Fibroblast of skin of back (primary cell): ENCODE measurements at places on chromosomes 12 and 14.

GRCh38 chr14:29681316-29681715 is 246.3 kb downstream of the PRKD1 start:
- peak; percentile 75 for DNase-seq

GRCh38 chr14:101903111-101903561 is 61.2 kb upstream of the DYNC1H1 start:
- no peak for DNase-seq

GRCh38 chr12:17918013-17918412 is 172.0 kb downstream of the RERGL start:
- peak; percentile 12 for DNase-seq

DNA sequence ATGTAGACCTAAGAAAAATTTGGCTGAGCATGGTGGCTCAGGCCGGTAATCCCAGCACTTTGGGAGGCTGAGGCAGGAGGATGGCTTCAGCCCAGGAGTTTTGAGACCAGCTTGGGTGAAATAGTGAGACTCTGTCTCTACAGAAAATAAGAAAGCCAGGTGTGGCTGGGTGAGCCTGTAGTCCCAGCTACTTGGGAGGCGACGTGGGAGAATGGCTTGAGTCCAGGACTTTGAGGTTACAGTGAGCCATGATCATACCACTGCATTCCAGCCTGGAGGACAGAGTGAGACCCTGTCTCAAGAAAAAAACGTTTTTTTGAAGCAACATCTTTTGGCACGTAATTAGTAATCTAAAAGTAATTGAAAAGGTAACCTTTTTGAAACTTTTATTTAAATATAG is 70.9 kb downstream of the FERMT2 start:
- DNase-seq, result peak; percentile 55

DNA sequence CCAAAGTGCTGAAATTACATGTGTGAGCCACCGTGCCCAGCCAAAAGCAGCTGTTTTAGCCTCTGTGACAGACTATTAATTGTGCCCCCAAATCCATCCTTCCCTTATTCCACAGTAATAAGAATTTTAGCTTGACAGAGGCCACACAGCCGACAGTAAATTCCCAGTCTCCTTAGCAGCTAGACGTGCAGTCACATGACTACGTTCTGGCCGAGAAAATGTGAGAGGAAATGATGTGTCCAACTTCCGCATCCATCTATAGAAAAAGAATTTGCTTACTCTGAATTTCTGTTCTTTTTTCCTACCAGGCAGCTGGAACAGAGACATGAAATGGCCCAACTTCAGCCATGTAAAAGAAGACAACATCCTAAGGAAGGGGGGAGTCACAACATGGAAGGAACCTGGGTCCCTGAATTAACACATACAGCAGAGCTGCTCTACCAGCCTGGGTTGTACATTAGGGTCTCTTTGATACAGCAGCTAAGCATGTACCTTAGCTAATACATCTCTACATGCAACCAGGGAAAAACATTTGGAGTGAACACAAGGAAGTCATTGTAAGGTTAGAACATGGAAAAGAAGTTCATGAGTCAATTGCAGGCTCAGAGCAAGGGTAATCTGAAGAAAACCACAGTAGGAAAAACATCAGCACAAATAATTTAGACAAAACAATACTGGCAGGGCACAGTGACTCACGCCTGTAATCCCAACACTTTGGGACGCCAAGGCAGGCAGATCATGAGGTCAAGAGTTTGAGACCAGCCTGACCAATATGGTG is 35.5 kb downstream of the CIT start:
- peak; percentile 20 for DNase-seq

- no peak for DNase-seq
Observed at GRCh38 chr12:132367071-132367851, 37.9 kb upstream of the GALNT9 start.

DNA sequence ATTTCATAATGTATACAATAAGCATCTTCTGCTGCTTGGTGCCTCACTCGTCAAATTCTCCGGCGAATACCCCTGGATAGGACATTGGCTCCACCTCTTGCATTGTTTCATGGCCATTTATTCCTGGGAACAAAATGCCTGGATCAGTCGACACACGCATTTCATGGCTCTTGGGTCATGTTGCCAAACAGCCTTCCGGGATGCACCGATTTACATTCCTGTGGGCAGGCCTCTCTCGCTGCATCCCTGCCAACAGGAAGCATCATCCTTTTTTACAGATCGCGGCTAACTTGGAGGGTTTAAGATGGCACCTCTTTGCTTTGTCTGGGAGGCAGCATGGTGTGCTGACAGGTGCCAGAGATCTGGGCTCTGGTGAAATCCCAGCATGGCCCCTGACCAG is 32.7 kb upstream of the RIMBP2 start:
- DNase-seq, result no peak

GRCh38 chr14:51912112-51912786 is 51.8 kb downstream of the GNG2 start:
- no peak for DNase-seq

GRCh38 chr12:122866379-122866778 is 29.5 kb downstream of the VPS37B start:
- no peak for DNase-seq

DNA sequence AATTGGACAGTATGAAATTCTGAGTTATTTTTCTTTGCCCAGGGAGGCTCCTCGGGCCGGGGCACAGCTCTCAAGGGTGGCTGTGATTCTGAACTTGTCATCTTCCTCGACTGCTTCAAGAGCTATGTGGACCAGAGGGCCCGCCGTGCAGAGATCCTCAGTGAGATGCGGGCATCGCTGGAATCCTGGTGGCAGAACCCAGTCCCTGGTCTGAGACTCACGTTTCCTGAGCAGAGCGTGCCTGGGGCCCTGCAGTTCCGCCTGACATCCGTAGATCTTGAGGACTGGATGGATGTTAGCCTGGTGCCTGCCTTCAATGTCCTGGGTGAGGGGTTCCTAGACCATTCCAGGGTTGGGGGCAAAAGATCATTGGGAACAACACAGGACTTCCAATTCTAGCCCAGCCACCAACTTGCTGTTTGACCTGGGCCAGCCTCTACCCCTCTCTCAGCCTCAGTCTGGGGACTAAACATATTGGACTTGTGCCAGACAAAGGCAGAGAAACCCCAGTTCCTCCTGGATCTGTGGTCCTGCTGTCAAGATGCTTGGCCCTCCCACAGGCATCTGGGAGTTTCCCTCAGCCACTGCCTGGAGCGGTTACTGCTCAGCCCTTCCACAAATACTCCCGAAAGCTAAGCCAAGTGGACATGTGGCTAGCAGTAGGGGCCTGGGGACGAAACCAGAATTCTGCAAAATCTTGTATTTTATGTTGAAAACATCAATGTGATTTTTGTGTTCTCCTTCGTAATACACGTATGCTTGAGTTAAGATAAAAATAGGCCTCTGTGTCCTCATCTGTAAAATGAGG is 3.5 kb downstream of the OAS3 start:
- no peak for DNase-seq

DNA sequence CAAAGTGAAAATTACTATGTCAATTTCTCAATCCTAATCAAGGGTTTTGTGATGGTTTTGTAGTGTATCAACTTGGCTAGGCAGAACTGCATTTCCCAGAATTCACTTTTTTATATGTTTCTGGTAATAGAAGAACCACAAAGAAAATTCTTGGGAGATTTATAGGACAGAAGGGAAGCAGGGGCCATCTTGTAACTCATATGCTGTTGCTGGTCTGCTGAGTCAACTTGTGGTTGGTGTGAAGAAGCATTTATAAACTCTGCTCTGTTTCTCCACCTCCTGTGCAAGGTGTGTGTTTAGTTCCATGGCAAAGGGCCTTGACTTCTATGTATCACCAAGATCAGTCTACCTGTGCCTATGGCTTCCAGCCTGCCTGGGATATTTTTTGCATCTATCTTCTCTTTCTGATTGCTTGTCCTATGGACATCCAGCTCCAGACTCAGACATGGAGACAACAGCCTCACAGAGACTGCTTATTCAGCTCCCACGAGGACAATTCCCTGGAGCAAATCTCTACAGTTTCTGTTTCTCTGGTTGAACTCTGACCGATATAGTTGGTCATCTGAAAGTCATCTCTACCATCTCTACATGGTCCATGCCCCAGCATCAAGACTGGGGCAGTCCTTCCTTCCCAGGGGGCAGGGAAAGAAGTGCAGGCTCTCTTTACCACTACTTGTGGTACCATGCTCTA is 364.3 kb upstream of the DDHD1 start:
- DNase-seq, result peak; percentile 63

DNA sequence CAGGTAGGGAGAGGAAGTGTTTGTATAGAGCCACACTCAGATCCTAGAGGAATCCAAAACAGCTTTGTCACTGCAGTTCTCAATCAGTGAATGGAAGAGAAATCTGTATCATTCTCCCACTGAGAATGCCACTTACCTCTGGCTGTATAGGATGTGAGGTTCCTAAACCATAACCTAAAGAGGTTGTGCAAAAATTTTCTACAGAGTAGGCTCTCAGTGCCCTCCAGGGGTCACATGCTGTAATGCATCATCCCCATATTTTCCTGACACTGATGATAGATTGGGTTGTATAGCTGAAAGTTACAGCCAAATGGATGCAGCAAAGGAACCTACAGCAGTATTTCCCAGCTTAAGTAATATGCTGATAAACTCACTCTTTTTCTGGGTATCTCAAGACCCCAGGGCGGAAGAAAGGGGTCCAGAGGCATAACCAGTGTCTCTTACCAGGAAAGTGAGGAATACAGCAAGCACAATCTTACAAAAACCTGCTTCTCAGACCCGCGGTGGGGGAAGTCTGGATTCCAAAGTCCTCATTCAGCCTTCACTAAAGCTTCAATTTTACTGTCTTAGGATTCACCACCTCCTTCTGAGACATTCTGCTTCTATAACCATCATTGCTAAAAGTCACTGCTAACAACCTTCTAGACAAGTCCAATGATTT is 3.8 kb downstream of the BCDIN3D start:
- DNase-seq, result peak; percentile 57

GRCh38 chr12:15684896-15685658 is 104.1 kb downstream of the EPS8 start:
- DNase-seq, result no peak

GRCh38 chr12:96401076-96401871 is 1.0 kb upstream of the CDK17 start:
- DNase-seq, result peak; percentile 78

DNA sequence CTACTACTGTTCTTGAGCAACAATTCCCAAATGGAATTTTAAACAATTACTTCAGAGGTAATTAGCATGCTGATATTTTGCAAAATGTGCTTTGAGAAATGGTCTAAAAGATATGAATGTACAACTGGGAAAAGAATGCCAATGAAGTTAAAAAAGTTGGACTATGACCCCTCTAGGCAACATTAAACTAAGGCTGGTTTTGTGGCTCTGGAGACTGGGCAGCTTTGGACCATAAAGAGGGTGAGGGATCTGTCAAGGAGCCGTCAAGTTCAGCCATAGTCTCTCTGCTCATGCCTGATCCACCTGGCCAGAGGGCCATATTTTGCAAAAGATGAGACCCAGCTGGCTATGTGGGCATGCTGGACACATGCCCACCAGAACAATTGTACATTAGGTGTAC is 38.8 kb downstream of the CMAS start:
- no peak for DNase-seq

DNA sequence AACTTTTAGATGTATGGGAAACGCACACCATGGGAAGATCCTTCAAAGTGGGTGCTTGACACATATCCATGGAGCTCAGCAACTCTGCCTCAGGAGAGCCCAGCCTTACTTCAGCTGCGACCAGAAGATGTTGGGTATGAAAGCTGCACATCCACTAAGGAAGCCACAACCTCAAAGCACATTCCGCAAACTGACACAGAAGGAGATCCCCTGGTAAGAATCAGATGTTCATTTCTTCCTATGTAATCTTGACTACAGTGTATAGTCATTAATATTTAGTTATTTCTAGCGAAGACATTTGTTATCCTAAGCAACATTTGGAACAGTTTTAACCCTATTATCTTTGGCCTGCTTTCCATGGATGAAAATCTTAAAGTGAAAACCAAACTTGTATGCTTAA is 374.2 kb downstream of the NAV3 start:
- peak; percentile 63 for DNase-seq

DNA sequence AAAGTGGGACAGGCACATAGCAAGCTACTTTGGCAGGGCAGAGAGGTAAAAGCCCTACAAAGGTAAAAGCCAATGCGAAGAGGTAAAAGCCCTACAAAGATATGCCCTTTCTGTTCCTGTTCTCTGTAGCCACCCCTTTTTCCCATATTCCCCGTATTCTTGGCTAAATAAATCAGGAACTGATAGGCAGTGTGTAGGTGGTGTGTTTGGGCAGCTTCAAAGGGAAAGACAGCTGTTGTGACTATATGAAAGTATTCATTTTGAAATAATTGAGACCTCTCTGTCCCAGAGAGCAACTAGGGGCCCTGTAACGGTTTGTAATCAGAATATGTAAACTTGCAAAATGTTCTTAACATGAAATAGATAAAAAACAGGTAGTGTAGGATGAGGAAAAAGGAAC is 11.3 kb upstream of the SLC41A2 start:
- no peak for DNase-seq

GRCh38 chr12:65465766-65466547 is 187.5 kb downstream of the MSRB3 start:
- no peak for DNase-seq

GRCh38 chr14:54947230-54947629 is 44.6 kb upstream of the GCH1 start:
- DNase-seq, result no peak

- peak; percentile 80 for DNase-seq
Observed at GRCh38 chr14:95255487-95255886, 64.2 kb downstream of the CLMN start.
